ENCODE measurements at places on chromosomes 3 and 15.

GRCh38 chr15:82851981-82852511 is 42.6 kb downstream of the WHAMM start:
- no peak for DNase-seq

- no peak for DNase-seq
These were observed 188.2 kb downstream of the AGBL1 start for GRCh38 chr15:86267892-86268291.

GRCh38 chr3:9951962-9952805 is at the start of gene PRRT3:
Gene PRRT3, minus strand, starts transcription at chr3:9952408. Its CDS starts 2,293 bp downstream, at chr3:9950115.
- no peak for DNase-seq

DNA sequence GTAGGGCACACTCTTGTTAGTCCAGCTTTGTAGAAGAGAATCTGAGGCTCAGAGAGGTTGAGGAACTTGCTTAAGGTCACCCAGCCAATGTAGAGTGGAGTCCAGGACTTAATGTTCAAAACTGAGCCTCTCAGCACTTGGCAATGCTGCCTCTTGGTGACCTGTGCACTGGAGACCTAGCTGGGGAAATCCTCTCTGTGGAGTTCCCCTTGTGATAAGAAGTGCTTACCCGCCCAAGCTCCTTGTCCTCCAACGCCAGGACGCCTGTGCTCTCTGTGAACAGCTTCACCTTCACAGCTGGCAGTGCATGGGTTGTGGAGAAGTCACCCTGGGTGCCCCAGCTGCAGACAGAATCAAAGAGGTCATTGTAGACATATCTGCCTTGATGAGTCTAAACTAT is 219.1 kb upstream of the FEZF2 start:
- no peak for DNase-seq

DNA sequence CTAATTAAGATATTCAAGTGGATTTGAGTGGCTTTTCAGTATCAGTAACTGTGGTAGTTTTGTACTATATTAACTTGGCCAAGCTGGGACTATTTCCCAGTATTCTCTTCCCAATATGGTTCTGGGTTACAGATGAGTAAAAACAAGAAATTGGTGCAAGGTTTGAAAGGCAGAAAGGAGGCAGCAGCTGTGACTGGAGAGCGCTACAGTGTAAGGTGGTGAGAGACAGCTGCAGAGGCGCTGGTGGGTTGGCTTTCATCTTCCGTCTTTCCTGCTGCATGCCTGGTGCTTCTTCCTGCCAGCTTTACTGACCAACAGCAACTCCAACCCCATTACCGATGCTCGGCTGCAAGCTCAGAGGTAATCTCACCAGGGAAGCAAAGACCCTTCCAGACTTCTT is 9.8 kb downstream of the DPH3 start:
- no peak for DNase-seq

- peak; percentile 45 for DNase-seq
These were observed 1.4 kb downstream of the FOXP1 start for GRCh38 chr3:71582036-71582611.

DNA sequence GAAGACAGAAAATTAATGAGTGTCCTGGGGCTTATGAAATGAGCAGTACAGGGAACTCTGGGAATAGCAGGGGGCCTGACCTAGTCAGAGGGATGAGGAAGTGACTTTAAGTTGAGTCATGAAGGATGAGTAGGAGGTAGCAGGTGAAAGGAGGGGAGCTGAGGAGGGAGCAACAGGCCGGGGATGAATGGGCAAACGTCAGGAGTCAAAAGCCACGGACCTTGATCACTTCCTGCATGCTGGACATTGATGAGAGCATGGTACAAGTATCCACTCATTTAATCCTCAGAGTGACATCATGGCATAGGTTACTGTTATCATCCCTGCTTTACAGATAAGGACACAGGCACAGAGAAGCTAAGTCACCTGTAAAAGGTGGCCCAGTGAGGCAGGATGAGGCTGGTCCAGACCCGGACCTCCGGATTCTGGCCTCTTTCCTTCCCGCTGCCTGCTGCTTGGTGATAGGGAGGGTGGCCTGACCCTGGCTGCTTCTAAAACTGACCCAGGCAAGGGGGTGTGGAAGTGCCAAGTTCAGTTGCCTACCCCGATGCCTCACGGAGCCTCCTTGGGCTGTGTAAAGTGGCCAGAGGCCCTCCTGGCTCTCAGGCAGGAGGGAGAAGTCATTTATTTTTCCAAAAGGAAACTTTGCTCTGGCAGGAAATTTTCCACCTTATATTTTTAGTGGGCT is 7.6 kb downstream of the CORO2B start:
- DNase-seq, result no peak

GRCh38 chr15:68421798-68422402 is 10.1 kb downstream of the ITGA11 start:
- DNase-seq, result no peak

DNA sequence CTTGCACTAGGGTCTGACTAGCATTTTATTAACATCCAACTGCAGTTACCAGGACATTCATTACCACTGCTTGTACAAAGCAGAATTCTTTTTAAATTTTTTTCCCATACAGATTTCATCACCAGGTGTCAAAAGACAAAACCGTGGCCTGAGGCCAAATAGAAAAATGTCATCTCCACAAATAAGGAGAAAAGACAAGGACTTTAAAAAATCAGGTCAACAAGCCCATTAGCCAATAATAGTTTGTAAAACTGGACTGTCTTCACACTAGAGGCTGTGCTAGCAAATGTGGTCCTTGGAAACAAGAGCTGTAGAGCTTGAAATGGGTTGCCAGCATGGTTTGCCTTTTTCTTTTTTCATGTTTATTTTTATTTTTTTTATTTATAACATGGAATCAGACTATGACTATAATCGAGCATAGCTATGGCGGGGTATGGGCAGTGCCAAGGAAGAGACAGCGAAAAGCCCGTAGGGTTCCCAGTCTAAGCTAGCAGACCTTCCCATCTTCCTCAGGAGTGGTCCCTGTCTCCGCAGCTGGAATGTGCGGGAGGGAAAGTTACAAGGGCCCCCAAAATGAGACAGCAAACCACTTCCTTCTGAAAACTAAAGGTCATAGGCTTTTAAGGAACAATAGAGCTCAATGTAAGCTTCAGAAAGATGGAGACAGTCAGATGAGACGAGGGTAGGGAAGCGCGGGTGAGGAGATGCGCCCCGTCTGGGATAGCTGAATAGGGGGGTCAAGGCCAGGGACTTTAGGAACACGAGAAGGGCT is 1.5 kb downstream of the PTPN9 start:
- DNase-seq, result peak; percentile 9

- no peak for DNase-seq
These were observed 38.0 kb upstream of the RFTN1 start for GRCh38 chr3:16551342-16551976.

DNA sequence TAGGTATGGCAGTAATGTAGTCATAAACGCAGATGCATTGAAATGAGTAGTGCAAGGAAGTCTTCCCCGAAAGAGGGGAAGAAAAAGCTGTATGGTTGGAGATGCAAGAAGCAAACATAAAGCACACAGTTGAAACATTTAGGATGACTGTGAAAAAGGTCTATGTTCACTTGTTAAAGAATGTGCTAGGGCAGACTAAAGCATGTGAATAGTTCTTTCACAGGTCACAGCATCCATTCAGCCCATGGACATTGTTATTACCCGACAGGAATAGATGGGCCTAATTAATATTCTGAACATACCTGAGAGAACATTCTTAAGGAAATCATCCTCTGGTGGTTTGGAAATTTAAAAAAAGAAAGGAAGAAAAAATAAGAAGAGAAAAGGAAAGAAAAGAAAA is 595.2 kb downstream of the ZIC1 start:
- no peak for DNase-seq

- no peak for DNase-seq
These were observed 467.8 kb downstream of the MECOM start for GRCh38 chr3:169195672-169196071.

- DNase-seq, result no peak
These were observed 4.5 kb upstream of the RPSA start for GRCh38 chr3:39401983-39402382.

- DNase-seq, result no peak
These were observed 28.7 kb downstream of the ZIC4 start for GRCh38 chr3:147377412-147378367.

DNA sequence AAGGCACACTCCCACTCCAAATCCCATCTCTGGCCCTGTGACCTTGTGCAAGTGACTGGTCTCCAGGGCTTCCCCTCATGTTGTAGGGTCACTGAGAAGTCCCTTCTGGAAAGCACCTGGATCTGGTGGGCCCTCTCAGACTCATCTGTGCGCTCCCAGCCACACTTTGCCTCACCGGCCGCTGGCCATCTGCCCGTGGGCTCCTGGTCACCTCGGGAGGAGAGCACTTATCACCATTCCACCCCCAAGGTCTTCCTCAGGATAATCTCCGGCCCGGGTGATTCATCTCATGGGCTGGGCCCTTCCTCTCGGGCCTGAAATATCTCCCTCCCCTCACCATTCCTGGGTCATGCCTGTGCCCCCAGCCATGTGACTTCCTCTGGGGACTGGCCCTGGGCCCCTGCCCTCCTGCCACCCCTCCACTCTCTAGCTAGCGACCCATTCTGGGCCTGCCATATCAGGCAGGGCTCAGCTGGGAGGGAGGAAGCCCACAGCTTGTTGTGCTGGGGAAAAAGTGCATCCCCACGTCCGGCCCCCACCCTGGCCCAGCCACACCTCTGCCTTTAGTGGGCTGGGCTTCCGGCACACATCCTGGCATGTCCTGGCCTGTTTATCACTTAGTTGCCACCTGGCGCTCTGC is 10.6 kb upstream of the WNT7A start:
- DNase-seq, result no peak

- no peak for DNase-seq
These were observed 223.3 kb downstream of the FOXP1 start for GRCh38 chr3:71360180-71360579.

DNA sequence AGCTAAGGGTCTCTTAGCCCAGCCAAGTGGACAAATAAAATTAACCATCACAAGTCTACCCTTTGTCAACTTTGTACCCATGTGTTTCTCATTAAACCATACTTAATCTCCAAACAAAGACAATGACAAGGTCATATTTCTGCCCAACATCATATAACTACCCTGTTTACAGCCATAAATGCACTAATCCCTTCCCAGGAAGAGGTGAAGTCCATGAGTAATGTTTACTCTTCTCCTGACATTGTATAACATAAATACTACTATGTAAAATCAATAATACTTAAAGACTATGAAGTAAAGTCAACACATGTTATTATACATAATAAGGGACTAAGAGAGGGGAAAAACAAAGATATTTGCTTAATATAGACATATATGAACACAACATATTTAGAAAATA is 38.5 kb upstream of the FAN1 start:
- no peak for DNase-seq

DNA sequence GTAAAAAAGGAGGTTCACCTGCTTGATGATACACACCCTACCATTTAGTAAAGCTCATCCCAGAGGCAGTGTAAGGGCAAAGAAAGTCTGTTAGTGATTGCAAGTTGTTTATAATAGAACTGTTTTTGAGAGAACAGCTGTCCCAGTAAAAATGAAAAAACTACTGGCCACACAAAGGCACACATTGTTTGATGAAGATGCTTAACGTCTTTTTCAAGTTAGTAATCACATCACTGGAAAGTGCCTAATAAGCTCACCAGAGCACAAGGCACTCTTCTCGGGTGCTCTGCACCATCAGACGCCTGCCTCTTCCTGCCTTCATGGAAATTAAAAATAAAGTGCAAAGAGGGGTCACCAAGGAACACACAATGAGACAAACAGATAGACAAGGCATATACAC is 186.9 kb downstream of the PDZRN3 start:
- no peak for DNase-seq

- no peak for DNase-seq
These were observed 2.5 kb downstream of the TWF2 start for GRCh38 chr3:52236424-52236886.

GRCh38 chr3:154657218-154657617 is 227.2 kb upstream of the GPR149 start:
- DNase-seq, result no peak

- no peak for DNase-seq
These were observed 726.6 kb upstream of the NAALADL2 start for GRCh38 chr3:174132421-174133042.

DNA sequence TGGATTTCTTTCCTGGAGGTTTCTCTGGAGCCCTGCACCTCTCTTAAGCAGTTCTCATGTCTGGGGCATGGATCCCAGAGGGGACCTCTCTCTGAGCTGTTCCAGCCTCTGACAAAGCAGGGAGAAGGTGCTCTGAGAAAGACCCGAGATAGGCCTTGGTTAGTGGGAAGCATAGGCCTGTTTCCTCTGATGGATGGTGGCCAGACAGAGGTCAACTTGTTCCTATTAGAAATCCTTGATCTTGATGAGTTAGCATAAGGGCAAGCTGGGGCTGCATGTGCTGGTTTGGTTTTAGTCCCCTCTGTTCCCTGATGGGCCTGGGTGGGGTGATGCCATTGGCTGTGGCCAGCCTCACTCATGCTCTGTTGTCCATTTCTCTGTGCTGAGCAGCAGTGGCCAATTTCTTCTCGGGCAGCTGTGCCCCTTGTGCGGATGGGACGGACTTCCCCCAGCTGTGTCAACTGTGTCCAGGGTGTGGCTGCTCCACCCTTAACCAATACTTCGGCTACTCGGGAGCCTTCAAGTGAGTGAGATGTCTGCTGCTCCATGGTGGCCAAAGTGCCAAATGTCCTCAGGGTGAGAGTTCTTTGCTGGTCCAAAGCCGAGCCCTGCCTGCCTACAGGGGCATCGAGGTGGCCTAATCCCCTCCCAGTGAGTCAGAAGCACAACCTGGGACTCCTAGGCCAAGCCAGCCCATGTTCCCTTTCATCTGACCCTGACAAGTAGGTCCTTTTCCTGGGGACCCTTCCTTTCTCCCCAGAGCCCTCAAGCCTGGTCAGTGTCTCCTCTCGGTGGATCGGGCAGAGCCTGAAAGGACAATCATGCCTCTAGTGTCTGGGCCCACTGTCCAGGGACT is 9.0 kb downstream of the TF start:
- no peak for DNase-seq

- no peak for DNase-seq
These were observed 25.9 kb downstream of the GALNT15 start for GRCh38 chr3:16200411-16200810.

DNA sequence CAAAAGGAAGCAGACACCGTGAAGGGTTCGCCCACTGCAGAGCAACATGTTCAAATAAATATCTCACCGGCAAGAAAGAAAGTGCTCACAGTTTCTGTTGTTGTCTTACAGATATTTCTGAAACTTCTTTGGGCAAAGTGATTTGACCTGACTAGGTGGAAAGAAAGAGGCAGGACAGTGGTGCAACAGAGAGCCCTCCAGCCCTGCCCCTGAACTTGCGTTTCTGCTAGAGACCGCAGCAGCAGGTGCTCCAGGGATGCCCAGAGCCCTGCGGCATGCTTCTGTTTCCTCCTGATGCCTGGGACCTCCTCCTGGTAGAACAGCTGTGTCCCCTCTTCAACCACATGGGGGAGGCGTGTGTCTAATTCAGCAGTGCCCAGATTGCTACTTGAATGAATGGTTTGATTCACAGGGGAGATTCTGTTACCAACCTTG is 123.4 kb downstream of the ATP10A start:
- DNase-seq, result peak; percentile 70

- DNase-seq, result no peak
These were observed 657.7 kb upstream of the CCDC54 start for GRCh38 chr3:106719583-106719982.

GRCh38 chr3:71451060-71451459 is 132.5 kb downstream of the FOXP1 start:
- no peak for DNase-seq

- no peak for DNase-seq
These were observed 90.7 kb upstream of the RGMA start for GRCh38 chr15:93179700-93180102.

GRCh38 chr15:94476686-94477085 is 245.3 kb downstream of the MCTP2 start:
- DNase-seq, result no peak
